ENCODE measurements at places on chromosomes 1 and 21.

DNA sequence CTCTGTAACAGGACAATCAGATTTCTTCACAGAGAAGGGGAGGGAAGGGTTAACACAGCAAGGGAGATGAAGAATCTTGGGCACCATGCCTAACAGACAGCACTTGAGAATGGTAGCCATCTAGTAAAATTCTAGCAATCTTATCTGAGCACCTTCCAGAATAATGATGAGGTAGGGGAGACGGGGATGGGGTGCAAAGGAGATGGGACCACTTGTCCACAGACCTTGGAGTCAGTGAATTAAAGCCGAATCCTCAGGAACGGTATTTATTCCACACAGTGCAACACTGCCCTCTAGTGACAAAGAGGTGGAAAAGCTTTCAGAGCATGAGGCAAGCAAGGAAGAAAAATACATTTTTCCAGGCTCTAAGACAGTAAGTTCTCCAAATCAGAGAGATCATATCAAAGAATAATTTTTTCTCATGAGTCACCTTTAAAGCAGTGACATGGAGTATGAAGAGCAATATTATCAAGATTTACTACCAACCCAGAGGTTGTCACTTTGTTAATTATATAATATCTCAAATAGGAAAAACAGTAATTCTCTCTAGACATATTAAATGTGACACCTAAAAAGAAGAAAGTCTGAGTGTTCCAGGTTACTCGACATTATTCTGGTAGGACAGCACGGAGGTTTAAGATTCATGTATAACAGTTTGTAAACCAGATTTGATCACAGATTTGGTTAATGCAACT, 43.3 kb upstream of the LPAR3 start:
- DNase-seq = peak; percentile 76

DNA sequence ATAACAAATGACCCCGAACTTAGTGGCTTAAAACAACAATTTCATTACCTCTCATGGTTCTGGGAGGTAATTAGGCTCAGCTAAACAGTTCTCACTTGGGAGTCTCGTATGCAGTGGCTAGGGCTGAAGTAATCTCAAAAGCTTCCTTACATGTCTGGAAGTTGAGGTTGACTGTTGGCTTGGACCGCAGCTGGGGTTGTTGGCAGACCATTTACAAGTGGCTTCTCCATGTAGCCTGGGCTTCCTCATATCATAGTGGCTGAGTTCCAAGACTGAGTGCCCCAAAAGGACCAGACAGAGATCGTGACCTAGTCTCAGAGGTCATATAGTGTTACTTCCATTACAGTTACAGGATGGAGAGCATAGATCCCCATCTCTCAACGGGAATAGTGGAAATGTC, 2.4 kb upstream of the POGZ start:
- DNase-seq = no peak

- no peak for DNase-seq
Measured at GRCh38 chr1:55512466-55512865, 297.3 kb upstream of the USP24 start.

GRCh38 chr1:229152311-229152710, 118.6 kb upstream of the RAB4A start:
- DNase-seq = no peak

- DNase-seq = no peak
Measured at GRCh38 chr1:107829036-107829770, 135.8 kb downstream of the VAV3 start.

GRCh38 chr1:162876751-162877150, 15.8 kb upstream of the CCDC190 start:
- DNase-seq = no peak

- peak; percentile 91 for DNase-seq
Measured at GRCh38 chr1:8879922-8880676, 1.6 kb upstream of the ENO1 start.

DNA sequence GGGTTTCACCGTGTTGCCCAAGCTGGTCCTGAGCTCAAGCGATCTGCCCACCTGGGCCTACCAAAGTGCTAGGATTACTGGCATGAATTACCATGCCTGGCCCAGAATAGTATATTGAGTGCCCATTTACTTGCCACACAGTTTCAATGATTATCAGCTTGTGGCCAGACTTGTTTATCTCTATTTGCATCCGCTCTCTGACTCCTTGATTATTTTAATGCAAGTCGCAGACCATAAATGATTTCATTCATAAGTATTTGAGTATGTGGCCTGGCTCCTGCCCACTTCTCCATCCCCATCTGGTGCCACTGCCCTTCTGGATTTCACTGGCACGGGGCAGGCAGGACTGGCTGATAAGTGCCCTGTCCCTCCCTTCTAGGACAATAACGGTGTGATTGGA, 18.2 kb upstream of the TRNAU1AP start:
- no peak for DNase-seq

All from GM03348 (cell line).